MG63 (cell line): ENCODE measurements at places on chromosomes 2 and 18.

DNA sequence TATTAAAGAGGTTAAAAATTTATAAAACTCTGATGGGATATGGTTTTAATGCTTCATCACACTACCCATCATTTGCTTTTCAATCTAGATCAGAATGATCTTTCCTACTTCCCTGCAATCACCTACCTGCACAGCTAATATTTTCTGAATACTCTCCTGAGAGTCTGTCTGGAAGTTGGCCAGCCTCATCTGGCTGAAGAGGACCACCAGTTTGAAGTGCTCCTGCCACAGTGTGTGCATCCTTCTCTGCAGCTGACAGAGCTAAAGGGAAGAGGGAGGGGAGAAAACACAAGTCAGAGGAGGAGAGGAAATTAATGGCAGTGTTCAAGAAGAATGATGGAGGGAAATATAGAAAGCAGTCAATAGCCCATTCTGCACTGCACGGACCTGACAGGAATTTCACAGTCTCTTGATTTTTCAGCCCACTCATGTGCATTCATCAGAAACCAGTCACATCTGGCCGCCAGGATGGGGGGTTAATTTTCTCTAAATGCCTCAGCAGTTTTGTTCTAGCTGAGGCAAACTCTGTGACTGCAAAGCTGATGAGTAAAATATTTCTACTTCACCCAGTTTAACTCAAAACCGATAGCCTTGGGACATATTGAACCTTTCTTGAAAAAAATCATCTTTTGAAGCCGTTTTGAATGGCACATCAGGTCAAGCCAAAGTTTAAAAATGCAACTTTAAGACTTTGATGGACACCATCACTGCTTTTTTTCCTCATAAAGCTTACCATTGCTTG, 201.8 kb upstream of the KLHL14 start:
- no peak for DNase-seq

GRCh38 chr2:6914828-6915227, 2.4 kb upstream of the RNF144A start:
- DNase-seq, result peak; percentile 62

DNA sequence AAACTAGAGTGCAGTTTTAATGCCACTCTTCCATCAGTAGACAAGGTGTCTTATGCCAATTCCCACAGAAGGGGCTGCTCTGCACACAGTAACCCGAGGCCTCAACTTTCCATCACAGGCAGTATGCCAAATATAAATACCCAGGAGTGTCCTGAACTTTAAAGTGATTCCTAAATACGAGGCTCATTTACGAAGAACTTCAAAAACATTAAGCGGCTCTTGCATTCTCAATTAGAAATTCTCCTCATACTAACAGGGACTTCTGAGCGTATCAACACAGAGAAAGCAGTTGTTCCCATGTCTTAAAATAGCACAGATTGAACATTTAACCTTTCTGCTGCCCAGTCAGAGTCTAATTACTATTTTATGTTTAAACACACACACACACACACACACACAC, 638.6 kb downstream of the ERBB4 start:
- DNase-seq, result no peak

GRCh38 chr2:164260506-164260905, 360.8 kb downstream of the GRB14 start:
- peak; percentile 13 for DNase-seq

GRCh38 chr2:171834286-171834685, 59.8 kb downstream of the SLC25A12 start:
- no peak for DNase-seq

DNA sequence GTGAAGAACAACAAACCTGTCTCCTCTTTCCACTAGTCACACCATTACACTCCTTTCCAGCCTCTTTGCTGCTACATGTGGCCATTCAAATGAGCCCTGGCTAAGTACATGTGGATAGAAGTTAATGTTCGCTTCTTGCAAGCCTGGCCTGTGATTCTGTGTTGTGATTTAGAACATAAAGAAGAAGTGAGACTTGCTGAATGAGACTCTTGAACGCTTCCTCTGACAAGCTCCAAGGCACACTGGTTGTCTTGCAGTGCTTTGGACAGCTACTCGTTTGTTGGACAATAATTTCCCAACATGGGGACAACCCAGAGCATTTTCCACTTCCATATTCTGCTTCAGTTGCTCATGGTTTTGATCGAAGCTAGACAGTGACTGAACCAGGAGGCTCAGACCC, 57.3 kb downstream of the CCDC74A start:
- no peak for DNase-seq

DNA sequence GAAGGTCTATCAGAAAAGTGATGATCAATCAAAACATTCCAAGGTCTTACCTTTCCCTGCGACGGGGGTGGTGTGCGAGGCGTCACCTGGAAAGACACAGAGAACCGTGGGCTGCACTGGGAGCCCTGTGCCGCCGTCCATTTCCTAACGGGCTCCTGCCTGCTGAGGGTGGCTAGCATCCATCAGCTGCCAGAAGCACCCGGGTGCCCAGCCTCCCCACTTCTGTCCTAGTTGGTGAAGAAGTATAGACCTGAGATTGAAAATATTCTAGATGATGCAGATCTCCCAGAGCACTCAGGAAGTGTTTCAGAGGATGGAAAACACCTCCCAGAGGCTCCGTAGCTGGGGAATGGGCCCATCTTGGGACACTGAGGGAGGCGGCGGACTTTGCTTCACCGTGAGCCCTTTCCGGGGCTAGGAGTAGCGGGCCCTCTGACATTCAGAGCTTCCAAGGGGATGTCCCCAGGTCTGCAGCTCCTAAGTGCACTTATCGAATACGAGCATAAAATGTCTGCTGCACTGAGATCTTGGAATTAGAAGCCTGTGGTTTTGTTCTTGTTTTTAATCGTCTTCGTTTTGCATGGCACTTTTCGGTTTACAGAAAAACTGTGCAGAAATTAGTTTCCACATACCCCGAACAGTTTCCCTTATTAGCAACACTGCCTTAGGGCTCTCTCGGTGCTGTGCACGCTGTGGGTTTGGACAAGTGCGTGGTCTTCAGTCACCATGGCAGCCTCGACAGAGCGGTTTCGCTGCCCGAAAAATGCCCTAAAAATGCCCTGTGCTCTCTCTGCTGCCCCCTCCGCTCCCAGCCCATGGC, 143.5 kb downstream of the MBP start:
- no peak for DNase-seq

DNA sequence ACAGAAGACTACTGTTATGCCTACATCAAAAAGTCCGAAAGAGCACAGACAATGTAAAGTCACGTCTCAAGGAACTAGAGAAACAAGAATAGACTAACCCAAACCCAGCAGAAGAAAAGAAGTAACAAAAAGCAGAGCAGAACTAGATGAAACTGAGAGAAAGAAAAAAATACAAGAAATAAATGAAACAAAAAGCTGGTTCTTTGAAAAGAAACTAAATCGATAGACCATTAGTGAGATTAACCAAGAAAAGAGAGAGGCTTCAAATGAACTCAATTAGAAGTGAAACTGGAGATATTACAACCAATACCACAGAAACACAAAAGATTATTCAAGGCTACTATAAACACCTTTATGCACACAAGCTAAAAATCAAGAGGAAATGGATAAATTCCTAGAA, 271.8 kb downstream of the MBD2 start:
- DNase-seq, result no peak

DNA sequence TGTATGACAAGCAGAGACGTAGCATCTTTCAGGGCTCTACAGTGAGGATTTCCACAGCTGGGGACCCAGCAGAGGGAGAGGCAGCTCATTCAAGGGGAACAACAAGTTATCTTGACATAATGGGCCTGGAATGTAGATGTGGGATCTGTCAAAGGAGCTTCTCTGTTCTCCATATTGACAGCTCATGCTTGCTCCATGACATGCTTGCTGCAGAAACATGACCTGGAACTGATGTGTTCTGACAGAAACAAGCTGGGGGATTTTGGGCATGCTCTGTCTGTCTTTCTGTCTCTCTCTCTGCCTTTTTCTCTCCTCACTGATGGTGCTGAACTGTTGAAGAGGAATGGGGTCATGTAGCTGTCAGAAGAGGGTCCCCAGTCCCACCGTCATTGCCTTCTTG, 79.6 kb downstream of the MMADHC start:
- no peak for DNase-seq

GRCh38 chr2:157194097-157194688, 63.3 kb upstream of the GALNT5 start:
- peak; percentile 4 for DNase-seq

DNA sequence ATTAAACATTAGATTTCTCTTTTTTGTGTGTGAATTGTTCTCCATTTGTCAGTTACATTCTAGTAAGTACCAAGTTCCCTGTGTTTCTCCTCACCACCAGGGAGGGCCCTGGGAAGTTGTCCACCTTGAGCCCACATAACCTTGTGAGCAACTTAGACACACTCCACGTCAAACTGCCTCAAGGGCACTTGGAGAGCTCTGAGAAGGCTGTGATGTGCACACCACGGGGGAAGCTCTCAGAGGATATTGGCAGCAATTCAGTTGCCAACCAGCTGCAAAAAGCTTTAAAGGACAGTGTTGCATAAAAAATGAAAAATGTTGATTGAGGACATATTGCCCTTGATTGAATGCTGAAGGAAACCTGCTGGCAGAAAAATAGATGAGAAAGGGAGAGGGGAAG, 743.6 kb downstream of the RNF144A start:
- no peak for DNase-seq

GRCh38 chr2:148259674-148260073, 238.8 kb downstream of the MBD5 start:
- no peak for DNase-seq

DNA sequence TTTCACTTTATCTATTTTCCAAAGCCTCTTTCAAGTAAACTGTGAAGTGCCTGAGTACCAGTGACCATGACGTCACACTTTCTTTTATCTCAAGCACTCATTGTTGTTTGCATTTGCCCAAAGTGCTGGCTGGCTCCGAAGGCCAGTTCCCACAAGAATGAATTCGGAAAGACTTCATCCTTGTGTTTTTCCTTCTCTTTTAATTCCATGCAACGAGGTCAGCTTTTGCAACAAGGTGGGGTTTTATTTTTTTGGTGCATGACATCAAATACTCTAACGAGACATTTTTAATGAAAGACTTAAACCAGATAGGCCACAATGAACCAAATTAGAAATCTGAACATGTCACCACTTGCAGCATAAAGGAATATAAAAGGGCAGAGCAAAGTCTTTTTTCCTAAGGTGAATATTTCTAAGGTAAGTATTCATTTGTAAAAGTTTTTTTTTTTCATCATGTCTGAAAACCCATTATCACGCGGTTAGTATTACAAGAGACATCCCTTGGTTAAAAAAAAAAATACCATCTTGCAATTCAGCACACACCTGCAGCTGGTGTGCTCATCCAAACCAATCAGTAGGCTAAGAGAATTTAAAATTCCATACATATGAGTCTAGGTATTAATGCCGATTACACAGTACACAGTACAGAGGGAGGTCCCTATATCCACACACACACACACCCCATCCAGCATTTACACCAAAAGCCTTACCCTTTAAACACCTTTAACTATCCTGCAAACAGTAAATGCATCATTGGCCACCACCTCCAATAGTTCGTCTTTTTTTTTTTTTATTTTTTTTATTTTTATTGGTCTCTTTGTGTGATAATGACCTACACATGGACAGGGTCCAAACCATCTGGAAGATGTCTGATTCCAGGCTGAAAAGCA, 2.3 kb downstream of the ARL4C start:
- DNase-seq, result peak; percentile 22

DNA sequence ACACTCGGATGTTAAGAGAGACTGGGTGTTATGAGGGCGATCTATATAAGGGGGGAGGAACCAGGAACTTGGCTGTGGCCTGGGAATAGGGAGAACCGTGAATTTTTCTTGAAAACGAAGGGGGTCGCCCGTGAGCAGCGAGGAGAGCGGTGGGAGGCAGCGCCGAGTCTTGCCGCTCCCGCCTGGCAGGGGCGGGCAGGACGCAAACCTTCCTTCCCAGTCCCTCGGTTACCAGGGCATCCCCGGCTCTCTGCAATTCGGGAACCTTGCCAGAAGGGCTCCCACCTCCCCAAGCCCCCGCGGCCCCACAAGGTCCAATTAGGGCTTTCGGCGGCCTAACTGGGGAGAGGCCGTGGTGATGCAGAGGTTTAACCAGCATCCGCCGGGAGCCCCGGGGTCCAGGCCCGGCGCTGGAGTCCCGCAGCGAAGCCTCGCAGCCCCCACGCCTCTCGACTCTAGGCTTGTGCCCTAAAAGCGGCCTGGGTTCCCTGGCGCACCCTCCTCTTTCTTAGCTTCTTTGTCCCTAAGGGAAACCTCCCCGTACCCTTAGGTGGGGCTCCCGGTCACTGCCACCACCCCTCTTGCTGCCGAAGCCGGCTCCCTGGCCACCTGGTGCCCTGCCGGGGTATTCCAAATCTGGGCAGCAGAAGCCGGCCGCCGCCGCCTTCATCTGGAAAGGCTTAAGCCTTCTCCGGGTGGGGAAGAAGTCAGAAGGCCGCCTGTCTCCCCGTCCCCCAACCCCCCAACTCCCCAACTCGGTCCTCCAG, 680 bp upstream of the FHOD3 start:
- peak; percentile 63 for DNase-seq

GRCh38 chr2:113672326-113672932, 45.4 kb downstream of the RABL2A start:
- DNase-seq, result no peak

- DNase-seq, result no peak
Measured at GRCh38 chr2:129092956-129093355, 774.3 kb upstream of the HS6ST1 start.

DNA sequence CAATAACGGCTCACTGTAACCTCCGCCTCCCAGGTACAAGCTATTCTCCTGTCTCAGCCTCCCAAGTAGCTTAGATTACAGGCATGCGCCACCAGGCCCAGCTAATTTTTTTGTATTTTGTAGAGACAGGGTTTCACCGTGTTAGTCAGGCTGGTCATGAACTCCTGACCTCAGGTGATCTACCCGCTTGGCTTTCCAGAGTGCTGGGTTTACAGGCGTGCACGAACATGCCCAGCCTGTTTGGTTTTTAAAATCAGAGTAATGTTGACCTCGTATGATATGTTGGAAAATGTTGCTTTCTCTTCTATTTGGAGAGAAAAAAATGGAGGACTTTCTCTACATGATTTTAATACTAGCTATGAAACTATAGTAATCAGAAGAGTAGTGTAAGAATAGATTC, 386.2 kb downstream of the PTH2R start:
- no peak for DNase-seq

DNA sequence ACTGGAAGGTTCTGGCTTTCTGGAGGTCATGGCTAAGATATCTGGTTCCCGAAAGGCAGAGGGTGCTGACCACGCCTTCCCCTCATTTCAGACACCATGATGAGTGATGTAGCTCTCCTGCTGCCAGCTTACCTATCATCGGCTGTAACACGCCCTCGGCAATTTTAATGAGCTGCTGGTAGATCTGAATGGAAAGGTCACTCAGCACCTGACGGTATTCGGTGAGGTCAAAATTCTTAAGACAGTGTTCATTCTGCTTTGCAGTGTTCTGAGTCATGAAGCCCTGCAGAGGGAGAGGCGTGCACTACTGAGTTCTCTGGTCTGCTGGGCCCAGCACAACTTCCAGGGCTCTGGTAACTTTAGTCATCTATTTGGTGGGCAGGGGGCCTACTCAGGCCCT, 25.7 kb upstream of the ACAA2 start:
- no peak for DNase-seq

- DNase-seq, result no peak
Measured at GRCh38 chr2:105072039-105072438, 34.2 kb downstream of the MRPS9 start.

- DNase-seq, result no peak
Measured at GRCh38 chr2:161426455-161426921, 10.4 kb downstream of the TBR1 start.
